Hematopoietic multipotent progenitor cell treated with erythropoietin and hydrocortisone succinate and interleukin-3 and kit ligand, for 15 days (in vitro differentiated cells): ENCODE measurements at places on chromosomes 11 and 22.

GRCh38 chr11:99079576-99079975 lies 58.8 kb downstream of the CNTN5 start:
- no peak for DNase-seq

GRCh38 chr11:130431331-130431773 lies 2.9 kb upstream of the ADAMTS8 start:
- peak; percentile 42 for DNase-seq

DNA sequence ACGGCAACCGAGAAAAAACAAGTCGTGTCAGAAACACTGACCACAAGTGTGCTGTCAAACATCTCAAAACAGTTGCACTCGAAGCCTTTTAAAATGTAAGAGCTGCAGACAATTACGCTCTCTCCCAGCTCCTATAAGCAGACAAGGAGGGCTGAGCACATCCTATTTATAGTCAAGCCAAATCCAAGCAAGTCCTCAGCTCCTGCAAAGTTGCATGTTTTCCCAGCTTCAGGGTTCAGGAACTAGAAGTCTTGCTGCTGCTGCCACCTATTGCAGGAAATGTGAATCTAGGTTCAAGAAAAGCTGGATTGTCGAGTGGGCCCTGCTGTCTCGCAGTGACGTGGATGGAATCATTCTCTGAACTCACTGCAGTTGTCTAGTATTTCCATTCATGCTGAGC lies 15.5 kb downstream of the EFCAB6 start:
- no peak for DNase-seq

GRCh38 chr11:12494699-12495098 lies 117.3 kb downstream of the PARVA start:
- DNase-seq: no peak

- no peak for DNase-seq
These were observed 27.2 kb downstream of the GLB1L2 start for GRCh38 chr11:134358856-134359490.
